Fibroblast of skin of left biceps (primary cell): ENCODE measurements at places on chromosomes 13 and 19.

DNA sequence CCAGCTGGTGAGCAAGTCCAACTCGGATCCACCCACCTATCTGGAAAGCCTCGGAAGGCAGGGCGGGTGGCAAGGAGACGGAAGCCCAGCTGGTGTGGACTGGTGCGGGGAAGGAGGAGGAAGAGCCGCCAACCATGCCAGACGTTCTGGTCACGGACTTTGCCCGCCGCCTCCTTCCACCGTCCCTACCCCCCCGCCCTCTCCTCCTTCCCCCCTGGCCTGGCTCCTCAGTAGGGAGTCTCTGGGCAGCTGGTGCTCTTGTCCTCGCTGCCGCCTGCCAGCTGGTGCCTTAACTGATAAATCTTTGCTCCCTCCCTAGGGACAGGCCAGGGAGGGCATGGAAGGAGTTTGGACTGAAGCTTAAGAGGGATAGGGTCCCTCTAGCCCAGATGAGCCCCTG lies 4.8 kb downstream of the SYNGR4 start:
- no peak for DNase-seq

- DNase-seq: no peak
These were observed 134.3 kb downstream of the TRPC4 start for GRCh38 chr13:37735293-37735692.

- no peak for DNase-seq
These were observed 72.2 kb upstream of the DACH1 start for GRCh38 chr13:71939186-71939585.

- no peak for DNase-seq
These were observed 12.7 kb downstream of the EHD2 start for GRCh38 chr19:47725759-47726401.

GRCh38 chr19:39479916-39480315 lies 722 bp upstream of the TIMM50 start:
- DNase-seq: no peak

DNA sequence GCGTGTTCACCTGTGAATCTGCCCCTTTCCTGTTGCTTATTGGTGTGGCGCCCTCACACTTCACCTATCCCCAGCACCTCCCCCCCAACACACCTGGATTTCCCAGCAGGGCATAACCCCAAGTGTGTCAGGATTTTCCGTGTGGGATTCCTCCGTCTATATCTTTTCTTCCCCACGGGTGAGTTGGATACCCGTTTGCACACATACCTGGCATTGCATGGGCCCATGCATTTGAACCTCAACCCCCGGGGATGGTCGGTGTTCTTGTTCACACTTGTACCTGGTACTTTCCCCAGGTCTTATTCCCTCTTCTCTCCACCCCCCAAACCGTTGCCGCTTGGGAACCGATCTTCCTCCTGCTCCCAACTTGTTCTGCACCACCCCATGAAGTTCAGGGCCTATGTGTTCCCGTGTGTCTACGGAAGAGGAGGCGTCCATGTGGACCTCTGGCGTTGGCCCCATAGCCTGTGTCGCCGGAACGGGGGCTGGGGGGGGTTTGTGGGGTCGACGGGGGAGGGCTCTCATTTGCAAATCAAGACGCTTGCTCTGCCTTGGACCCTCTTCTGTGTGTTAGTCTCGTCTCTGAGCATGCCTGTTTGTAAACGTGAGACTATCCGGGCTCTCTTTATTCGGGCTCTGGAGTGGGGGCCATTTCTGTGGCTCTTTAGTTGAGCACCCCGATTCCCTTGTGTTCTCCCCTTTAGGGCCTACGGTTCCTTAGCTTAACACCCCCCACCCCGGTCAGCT lies 1.7 kb downstream of the PRR12 start:
- no peak for DNase-seq

GRCh38 chr13:58773280-58773859 lies 1141.8 kb downstream of the PCDH17 start:
- no peak for DNase-seq

- DNase-seq: no peak
These were observed 930.8 kb downstream of the SLITRK5 start for GRCh38 chr13:88601949-88602348.

GRCh38 chr13:82791035-82791434 lies 1091.2 kb downstream of the SLITRK1 start:
- no peak for DNase-seq

GRCh38 chr13:30759748-30760147 lies 24.4 kb downstream of the ALOX5AP start:
- no peak for DNase-seq

- DNase-seq: no peak
These were observed 42.0 kb downstream of the KLF2 start for GRCh38 chr19:16366433-16367260.

DNA sequence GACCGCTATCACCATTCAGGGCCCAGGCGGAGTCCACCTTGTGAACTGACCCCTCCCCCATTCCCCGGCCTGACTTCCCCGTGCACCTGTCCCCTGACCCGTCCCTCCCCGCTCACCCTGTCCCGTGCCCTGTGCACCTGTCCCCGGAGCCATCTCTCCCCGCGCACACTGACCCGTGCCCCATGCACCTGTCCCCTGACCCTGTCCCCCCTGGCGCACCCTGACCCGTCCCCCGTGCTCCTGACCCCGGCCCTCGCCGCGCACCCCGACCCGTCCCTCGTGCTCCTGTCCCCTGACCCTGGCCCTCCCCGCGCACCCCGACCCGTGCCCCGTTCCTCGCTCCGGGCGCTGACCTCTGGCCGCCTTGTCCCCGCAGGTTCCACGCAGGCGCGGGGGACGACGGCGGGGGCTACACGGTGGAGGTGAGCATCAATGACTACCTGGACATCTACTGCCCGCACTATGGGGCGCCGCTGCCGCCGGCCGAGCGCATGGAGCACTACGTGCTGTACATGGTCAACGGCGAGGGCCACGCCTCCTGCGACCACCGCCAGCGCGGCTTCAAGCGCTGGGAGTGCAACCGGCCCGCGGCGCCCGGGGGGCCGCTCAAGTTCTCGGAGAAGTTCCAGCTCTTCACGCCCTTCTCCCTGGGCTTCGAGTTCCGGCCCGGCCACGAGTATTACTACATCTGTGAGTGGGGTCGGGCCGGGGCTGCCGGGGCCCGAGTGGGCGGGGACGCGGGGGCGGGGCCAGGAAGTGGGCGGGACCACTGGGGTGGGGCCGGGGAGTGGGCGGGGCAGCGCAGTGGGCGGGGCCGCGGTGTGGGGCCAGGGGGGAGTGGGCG lies 9.7 kb downstream of the EFNA2 start:
- no peak for DNase-seq

DNA sequence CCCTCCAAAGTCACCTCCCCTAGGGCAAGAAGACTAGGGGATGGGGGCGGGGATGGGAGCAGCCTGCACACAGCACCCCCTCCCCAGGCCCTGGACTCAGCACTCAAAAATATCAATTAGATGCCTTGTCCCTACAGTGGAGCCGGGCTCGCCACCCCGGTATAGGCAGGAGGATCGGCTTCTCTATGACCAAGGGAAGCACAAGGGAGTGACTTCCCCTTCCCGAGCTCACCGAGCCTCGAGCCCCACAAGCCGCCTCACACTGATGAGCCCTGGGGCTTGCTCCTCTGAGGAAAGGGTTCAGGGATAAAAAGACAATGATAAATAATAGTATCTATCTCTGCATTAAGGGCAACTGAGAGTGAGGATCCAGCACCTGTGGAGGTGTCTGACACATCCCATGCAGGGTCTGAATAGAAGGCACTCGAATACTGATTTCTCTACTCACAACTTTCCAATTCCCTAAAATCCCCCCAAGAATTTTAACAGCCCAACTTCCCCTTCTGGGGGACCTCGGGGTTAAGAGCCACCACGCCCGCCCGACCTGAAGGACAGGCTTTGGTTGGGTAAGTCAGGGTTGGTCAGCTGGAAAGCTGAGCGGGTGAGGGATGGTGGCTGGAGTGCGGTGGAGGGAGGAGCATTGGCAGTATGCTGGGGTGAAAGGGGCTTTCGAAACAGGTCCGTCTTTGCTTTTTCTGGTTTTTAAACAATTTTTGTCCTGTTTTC lies 51.3 kb downstream of the STK24 start:
- DNase-seq: no peak

GRCh38 chr19:19471682-19472081 lies 43.7 kb downstream of the TSSK6 start:
- DNase-seq: no peak

- no peak for DNase-seq
These were observed 23.9 kb downstream of the OPA3 start for GRCh38 chr19:45560686-45561085.

DNA sequence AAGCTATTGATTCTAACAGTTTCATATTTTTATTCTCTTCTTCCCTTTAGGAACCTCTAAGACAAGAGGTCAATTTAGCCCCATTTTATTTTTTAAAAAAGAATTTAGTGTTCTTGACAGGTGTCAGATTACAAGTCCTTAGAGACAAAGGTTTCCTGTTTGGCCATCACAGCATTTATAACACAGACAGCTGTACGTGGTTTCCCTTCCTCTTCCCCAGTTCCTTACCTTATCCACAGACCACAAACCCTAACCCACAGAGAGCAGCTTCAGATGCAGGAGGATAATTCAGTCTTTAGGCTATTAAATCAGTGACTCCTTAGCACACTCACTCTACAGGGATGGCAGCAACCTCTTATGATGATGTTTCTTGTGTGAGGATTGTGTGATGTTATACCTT lies 1210.1 kb downstream of the DIAPH3 start:
- DNase-seq: no peak

DNA sequence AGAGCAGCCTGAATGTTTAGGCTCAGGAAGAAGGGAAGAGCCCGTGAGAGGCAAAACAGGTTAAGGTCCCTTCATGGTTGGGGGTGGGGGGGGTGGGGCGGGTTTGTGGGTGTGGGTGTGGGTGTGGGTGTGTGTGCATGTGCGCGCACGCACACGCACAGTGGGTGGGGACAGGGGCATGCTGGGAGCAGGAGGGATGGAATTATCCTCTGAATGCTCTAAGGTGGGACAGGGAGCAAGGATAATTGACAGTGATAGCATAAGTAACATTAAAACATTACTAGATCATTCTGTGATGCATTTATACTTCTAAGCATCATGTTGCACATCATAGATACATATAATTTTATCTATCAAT lies 64.7 kb downstream of the CCDC70 start:
- DNase-seq: no peak

- no peak for DNase-seq
These were observed 5.1 kb downstream of the RGCC start for GRCh38 chr13:41462427-41462826.

GRCh38 chr19:48398375-48399235 lies 5.1 kb downstream of the GRIN2D start:
- peak; percentile 58 for DNase-seq

GRCh38 chr19:14185158-14185557 lies 20.8 kb downstream of the ADGRL1 start:
- DNase-seq: no peak

- peak; percentile 6 for DNase-seq
These were observed 95.5 kb downstream of the ANKRD10 start for GRCh38 chr13:110819203-110820014.

DNA sequence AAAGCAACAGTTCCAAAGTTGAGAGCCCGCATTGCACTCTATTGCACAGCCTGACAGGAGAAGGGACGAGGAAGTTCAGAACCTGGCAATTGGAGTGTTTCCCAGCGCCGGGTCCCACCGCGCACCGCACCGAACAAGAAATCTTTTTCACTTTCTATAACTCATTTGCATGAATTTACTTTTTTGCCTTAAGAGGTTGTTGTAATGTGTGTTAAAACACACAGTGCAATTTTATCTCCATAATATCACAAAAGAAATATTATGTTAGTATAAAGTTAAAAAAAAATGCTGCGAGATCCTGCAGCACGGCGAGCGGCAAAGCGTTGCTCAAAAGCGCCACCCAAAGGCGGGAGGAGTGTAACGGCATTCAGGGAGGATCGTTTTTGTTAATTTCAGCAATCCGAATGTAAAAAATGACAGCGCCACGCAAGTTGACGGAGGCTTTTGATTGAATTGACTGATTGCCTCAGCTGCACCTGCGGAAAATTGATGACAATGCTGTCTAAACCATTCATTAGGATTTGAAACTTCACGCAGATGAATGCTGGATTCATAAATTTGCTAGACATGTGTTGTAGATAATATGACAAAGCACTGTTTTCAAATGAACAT lies 303.6 kb upstream of the ZNF507 start:
- no peak for DNase-seq

DNA sequence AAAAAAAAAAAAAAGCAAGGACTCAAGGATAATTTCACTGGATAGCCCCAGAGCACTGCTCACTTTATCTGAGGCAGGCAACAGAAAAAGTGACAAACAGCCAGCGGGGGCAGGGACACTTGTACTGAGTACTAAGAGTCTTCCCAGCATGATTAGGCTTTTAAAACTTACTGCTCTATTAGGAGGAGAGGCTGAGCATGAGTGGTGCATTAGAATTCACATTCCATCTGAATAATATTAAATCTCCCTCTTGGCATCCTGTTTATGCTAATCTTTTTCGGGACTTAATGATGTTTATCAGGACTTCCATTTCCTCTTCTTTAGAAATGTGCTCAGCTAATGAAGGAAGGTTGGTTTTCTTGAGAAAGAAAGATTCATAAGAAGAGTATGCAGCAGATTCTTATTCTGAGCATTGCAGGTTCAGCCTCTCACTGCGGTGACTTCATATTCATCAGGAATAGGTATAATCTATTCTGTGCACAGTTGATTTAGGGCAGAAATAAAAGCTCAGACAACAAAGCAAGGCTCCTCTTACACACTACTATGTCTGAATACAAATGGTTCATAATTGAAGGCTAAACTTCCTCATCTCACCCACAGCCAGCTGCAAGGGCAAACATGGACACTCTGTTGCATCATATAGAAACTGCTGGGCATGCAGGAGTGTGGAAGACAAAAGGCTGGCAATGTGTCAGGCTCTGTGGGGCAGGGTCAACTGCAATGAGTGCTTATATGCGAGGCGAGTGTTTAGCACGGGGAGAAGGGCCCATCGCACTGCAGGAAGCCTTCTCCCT lies 107.0 kb downstream of the KL start:
- DNase-seq: no peak

DNA sequence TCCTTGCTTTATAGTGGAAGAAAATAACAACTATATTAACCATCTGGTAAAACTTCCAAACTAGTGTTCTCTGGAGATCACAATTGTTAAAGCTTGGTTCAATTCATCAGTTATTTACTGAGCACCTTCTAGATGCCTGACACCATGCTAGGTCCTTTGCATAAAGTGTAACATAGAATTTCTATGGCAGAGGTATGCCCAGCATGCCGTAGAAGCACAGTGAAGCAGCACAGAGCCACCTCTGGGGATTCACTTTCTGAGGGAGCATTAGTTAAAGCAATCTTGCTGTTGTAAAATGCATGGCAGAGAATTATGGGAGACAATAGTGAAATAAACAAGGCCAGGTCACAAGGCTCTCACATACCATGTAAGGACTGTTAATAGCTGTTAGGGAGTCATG lies 75.2 kb downstream of the LRRC63 start:
- no peak for DNase-seq

DNA sequence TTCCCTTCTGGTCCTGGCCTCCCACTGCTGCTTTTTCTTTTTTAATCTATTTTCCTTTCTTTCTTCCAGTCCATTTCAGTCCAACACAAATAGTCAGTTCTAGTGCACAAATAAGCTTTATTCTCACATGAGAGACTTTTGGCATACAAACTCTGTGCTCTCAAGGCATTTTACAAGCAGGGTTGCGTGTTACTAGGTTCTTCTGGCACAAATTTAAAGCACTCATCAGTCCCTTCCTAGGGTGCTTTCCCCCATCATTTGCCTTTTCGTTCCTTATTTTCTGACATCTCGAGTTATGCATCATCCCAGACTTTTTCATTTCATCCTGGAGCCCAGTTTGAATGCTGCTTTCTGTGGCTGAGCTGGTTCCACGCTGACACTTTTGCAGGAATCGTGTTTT lies 29.8 kb upstream of the IL17D start:
- no peak for DNase-seq

GRCh38 chr13:29722415-29722814 lies 126.9 kb upstream of the SLC7A1 start:
- no peak for DNase-seq
